ENCODE measurements at places on chromosomes 1 and 21.

DNA sequence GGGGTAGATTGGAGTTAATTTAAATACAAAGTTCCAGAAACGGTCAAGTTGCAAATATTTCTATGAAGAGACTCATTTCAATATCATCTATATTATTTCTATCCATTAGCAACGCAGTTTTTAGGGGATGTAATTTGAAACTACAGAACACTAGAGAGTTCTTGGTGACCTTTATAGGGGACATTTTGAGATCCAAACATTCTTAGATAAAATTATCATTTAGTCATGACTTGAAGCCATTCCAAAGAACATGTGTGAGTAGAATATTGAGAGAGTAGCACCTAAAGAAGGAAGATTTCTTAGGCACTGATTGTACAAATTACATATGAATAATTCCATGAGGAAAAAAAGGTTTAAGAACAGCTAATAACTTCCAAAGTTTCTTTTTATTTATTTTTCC, 19.0 kb downstream of the CHIA start:
- no peak for DNase-seq

- DNase-seq = no peak
Observed at GRCh38 chr21:35565204-35565611, 495.1 kb downstream of the SETD4 start.

- no peak for DNase-seq
Observed at GRCh38 chr21:28269173-28269572, 723.5 kb downstream of the LTN1 start.

DNA sequence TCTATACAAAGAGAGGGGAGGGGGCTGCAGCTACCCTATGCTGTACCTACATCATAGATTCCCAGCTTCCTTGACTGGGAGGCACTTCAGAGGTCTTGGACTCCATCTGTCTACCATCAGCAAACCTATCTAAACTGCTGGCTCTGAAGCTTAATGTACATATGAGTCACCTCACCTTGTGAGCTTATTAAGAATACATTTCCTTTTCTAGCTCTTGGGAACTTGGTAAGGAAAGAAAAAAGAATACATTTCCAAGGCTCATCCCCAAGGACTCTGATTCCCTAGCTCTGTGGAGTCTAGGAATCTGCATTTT, 50.0 kb upstream of the PRELP start:
- DNase-seq = no peak

- DNase-seq = no peak
Observed at GRCh38 chr1:87404296-87404695, 75.6 kb downstream of the LMO4 start.

DNA sequence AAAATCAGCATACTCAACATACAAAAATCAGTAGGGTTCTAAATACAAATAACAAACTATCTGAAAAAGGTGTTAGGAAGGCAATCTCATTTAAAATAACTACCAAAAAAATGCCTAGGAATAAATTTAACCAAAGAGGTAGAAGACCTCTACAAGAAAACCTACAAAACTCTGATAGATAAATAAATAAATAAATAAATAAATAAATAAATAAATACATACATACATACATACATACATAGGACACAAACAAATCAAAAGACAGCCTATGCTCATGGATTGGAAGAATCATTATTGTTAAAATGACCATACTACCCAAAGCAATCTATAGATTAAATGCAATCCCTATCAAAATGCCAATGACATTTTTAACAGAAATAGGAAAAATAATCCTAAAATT, 194.7 kb downstream of the BARHL2 start:
- no peak for DNase-seq

- DNase-seq = no peak
Observed at GRCh38 chr1:116956378-116956777, 45.2 kb upstream of the CD101 start.

Data from cerebellar nuclear complex (tissue), 1 donor.